ENCODE measurements at places on chromosomes 7 and 10.

DNA sequence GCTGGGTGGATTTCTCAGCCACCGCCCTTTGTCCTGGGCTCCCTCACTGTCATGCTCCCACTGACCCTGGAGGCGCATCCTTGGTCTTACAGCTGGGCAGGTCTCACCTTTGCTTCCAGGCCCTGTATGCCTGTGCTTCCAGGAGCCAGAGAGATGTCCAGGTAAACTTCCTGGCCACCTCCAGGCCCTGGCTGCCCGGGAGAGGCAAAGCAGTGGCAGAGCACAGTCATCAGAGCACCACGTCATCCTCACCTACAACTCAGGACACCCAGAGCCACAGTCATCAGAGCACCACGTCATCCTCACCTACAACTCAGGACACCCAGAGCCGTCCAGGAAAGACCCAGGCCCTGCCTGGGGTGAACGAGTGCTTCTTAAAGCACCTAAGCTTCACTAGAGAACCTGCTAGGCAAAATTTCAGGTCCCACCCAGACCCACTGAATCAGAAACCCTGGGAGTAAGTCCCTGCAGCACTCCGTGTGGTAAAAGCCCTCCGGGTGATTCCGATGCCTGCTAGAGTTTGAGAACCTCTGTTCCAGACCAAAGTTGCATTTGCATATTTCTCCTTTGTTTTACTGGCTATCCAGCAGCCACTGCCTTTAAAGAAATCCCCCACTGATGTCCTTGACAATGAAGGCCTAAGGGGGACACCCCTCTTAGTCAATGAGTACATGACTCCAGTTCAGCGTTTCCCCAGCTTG is 62.3 kb downstream of the DLG5 start:
- no peak for DNase-seq

DNA sequence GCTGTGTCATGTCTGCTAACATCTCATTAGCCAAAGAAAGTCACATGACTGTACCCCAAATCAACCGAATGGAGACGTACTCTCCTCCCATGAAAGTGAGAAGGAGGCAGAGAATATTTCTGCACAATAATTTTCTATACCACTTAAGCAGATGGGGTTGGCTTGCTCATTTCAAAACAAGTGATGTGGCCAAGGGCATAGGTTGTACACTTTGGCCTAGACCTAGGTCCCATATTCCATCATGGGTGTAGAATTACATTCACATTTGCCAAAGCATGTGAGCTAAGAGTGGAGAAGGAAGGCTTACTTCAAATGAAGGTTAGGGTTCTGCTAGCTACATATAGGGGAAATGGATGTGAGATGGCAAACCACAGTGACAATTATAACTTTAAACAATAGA is 83.0 kb downstream of the ZNF365 start:
- DNase-seq = no peak

DNA sequence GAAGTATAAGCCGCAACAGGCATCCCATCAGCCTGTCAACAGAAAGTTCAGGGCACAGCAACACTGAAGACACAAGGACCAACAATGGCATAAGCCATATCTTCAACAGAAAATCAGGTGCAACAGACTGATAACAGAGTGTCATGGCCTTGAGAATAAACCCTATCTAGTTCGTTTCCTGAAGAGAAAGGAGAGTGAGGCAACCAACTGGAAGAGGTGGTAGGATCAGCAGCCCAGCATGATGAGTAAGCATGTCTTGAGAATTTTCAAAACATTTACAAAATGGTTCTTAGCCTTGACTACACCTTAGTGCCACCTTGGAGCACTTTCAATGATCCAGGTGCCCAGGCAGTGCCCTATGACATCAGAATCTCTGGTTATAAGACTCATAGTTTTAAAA is 290.2 kb upstream of the SEMA3C start:
- DNase-seq = no peak

- DNase-seq = no peak
Observed at GRCh38 chr10:92894081-92894655, 45.8 kb downstream of the EXOC6 start.

DNA sequence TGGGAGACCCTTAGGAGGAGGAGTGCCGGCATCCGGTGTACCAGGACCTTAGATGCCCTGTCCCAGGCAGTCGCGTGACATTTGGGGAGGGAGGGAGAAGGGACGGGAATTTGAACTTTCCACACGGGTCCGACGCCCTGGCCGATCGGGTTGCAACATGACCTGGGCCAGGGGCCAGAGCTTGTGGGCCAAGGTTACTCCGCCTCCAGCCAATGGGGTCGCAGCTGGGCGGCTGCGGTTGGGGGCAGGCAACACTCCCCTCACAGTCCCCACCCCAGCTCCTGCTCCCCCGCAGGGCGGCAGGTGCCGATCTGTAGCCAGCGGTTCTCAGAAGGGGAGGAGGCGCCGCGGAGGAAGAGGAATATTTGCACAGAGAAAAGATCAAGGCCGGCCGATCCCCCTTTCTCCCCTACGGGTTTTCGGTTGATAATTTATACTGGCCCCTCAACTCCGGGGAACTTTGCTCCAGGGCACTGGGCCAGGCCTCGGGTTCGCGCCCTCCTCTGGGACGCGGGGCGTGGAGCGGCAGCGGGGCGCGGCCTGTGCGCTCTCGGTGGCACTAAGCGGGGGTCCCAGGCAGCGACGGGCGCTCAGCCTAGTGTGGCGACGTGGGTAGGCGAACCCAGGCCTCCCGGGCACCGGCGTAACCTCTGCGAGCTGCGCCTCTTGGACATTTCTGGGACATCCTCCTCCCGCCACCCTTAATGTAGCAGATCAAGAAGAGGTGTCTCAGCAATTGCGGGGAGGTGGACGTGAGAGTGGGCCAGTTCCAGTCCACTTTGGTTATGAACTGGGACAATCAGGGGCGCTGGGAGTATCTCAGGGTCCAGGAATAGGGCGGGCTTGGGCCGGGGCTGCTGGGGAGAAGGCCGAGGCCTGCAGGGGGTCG is 1.2 kb downstream of the MLXIPL start:
- no peak for DNase-seq

DNA sequence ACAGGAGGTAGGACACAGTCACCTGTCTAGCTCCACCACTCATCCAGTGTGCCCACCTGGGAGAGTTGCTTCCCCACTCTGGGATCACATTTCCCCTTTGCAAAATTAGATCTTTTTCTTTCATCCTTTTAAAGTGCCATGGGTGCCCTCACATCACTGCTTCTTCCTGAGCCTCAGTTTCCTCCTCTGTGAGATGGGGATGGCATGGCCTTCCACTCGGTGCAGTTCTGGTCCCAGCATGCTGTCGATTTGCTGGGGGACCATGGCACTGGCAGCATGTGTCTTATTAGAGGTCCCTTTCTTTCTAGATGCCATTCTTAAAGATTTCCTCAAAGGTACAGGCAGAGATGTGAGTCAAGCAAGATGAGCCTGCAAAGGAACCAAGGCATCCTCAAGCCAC is 158.3 kb upstream of the ZMIZ1 start:
- no peak for DNase-seq

- DNase-seq = no peak
Observed at GRCh38 chr10:50991456-50992355, 82.6 kb upstream of the PRKG1 start.

DNA sequence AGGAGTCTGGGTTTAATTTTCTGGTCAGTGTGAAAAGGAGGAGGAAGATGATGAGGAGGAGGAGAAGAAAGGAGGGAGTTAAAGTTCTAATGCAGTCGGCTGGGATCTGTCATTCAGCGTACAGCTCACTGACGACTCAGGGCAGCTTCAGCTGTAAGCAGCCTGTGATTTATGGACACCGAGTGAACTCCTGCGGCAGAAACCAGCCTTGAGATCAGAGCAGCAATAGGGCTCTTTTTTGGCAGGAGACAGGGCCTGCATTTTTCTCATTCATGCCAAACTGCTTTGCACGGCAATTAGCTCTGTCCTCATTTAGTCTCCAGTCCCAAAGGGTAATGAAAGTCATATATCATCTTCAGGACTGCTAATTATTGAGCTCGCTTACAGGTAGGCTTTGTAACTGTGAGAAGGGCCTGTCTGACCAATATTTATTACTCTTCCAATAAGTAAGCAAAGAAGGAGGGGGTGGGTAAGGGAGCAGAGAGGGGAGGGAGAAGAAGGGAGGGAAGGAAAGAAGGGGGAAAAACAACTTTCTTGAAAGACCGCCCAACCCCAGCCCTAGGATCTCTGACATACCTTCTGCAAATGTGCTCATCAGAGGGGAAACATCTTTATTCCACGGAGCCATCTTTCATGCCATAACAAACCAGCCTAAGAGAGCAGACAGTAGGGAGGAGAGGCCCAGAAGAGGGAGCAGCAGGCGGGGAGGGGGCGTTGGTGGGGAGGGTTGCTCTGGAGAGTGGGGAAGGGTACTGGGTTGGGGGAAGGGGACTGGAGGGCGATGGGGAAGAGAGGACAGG is 48.1 kb upstream of the COMTD1 start:
- no peak for DNase-seq

GRCh38 chr7:76282344-76283253 is 19.9 kb upstream of the HSPB1 start:
- DNase-seq = no peak

DNA sequence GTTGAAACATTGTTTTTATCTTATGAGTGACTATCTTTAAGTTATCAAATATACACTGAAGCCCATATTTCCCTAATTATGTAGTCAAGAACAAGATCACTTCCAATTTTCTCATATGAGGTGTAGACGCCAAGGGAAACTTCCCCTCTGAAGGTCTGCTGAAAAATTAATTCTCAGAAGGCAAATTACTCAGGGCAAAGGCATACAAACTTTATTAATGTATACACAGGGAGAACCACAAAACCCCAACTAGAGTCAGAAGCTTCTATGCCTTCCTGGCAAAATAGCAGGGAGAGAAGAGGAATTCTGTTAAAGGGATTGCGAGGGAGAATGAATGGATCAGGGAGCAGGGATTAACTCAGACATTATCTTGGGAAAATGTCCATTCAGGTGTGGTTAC is 83.4 kb downstream of the DOCK4 start:
- no peak for DNase-seq

- no peak for DNase-seq
Observed at GRCh38 chr10:14613588-14613920, 161.1 kb downstream of the FAM107B start.

GRCh38 chr10:22252801-22253579 is 35.2 kb upstream of the EBLN1 start:
- no peak for DNase-seq

DNA sequence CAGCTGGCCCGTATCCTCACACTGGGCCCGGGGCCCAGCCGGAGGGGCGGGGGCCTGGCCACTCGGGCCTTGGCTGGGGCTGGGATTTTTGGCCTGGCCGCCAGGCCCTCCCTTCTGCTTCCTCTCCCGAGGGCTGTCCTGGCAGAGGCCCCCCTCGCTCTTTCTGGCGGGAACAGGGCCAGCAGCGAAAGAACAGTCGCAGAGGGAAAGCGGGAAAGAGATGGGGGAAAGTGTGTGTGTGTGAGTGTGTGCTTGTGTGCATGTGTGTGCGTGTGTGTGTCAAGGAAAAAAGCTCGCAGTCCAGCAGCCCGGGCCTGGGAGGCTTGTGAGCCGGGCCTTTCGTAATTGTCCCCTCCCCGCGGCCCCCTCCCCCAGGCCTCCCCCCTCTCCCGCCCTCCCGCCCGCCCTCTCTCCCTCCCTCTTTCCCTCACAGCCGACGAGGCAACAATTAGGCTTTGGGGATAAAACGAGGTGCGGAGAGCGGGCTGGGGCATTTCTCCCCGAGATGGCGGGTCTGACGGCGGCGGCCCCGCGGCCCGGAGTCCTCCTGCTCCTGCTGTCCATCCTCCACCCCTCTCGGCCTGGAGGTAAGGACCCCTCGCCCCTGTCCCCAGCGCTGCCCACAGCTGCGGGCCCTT is at the start of gene ELN:
TSS of gene ELN (plus strand) at position 491 of the 638 bp plus-strand sequence. CDS start at position 506, 15 bp downstream.
- no peak for DNase-seq

DNA sequence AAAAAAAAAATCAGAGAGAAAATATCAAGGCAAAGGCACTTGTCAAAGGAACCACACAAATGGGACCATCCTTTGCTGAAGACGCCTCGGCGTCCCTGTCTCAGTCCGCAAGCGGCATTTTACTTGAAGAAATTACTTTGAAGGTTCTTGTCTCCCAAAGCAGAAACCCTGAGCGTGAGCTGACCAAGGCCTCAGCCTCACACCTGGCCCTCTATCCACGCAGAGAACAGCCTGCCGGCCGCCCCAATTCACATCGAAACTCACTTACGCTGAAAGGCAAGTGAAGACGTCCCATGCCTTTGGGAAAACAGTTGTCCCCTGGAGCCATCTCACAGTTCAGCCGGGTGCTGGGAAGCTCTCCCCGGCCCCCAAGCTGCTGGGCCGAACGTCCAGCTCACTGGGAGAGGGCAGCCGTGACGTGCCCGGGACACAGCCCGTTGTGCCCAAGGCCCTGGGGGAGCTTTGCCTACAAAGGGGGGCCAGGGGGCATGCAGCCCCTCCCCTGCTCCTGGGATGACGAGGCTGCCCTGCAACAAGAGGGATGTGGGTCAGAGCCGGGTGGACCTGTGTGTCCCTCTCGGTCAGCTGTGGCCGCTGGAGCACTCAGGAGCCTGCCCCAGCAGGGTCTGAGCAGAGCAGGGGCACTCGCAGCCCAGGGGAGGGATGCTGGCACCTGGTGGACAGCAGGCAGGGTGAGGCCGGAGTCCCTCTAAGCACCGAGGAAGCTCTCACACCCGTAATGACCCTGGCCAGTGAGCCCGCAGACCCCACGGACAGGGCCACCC is 49.6 kb upstream of the PDGFA start:
- no peak for DNase-seq

- DNase-seq = no peak
Observed at GRCh38 chr10:70459774-70460490, 18.5 kb upstream of the NODAL start.

- no peak for DNase-seq
Observed at GRCh38 chr10:121411004-121411403, 187.2 kb downstream of the FGFR2 start.

- no peak for DNase-seq
Observed at GRCh38 chr7:131845573-131846314, 289.3 kb upstream of the PODXL start.

DNA sequence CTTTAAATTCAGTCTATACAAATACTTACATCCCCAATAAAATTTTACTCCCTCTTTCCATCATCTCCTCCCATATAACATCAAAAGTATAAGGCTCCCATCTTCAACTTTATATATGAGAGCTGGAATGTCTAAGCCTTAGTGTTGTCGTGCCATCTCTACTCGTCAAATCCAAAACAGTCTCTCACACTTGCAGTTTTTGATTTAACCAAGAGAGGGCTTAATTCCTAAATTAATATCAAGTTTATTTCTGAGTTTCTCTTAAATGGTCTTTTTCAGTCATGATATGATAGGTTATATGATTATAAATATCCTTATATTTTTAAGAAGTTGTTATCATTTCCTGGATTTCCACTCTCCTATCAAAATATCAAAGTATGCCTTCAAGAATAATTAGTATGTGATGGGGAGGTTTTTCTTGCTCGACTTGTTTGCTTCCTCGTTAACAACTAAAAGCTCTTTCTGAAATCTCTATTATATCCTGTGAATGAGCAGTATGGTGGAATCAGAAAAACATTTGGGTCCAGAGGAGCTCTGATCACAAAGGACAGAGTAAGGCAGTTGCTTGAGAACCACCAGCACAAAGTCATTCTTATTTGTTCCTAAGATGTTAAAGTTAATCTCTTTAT is 12.5 kb upstream of the LIPK start:
- no peak for DNase-seq

GRCh38 chr10:73917566-73918305 is 6.8 kb downstream of the PLAU start:
- no peak for DNase-seq

All from stimulated activated CD8-positive, alpha-beta memory T cell treated with anti-CD3 and anti-CD28 coated beads, Interleukin-4, amount 100 ng/mL, for 4 hours (primary cell).